Suppressor macrophage treated with lipopolysaccharide for 4 hours (primary cell): ENCODE measurements at places on chromosomes 1 and 21.

- DNase-seq, result no peak
Observed at GRCh38 chr1:212351588-212352362, 62.9 kb downstream of the PACC1 start.

DNA sequence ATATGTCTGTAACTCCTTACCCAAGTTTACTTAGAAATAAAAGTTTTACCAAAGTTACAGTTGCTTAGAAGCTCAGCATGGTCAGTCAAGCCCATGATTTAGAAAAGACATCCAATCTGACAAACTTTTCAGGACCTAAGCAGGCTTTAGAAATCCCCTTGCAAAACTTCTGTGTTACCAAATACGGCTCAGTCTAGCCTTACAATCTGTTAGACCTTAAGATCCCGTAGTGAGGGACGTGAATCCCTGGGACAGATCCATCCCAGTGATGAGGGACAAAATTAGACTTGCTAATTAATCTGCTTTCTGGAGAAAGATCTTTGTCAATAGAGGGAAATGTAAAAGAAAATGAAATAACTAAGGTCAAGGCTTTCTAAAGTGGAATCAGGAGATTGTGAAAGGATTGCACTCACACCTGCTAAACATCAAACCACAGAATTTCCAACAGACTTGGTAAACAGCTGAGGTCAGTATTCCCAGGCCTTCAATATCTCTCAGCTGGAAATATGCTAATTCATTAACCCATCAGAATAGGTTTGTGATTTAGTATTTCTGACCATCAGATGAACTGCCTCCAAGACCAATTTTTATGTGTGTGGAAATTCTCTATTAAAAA, 375.3 kb downstream of the DUSP10 start:
- no peak for DNase-seq

- no peak for DNase-seq
Observed at GRCh38 chr1:183432548-183432875, 14.3 kb upstream of the NMNAT2 start.

- peak; percentile 42 for DNase-seq
Observed at GRCh38 chr21:33441489-33442477, 38.0 kb downstream of the TMEM50B start.

DNA sequence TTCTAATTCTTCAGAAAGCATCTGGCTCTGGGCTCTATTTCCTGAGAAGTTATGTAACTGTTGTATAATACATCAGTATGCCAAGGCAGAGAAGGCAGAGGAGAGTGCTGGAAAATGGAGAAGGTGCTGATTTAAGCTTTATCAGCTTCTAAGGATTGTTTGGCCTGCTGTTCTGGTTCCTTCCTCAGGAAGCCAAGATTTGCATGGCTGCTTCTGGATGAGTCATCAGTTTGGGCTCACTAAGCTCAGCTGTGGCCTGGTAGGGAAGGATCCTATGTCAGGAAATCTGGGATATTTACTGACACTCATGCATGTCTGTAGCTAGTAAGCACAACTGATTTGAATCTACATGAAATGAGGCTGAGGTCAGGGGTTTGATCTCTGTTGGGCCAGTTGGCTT, 73.2 kb upstream of the ADGRL4 start:
- DNase-seq, result no peak
